ENCODE measurements at places on chromosomes 13 and 19.

DNA sequence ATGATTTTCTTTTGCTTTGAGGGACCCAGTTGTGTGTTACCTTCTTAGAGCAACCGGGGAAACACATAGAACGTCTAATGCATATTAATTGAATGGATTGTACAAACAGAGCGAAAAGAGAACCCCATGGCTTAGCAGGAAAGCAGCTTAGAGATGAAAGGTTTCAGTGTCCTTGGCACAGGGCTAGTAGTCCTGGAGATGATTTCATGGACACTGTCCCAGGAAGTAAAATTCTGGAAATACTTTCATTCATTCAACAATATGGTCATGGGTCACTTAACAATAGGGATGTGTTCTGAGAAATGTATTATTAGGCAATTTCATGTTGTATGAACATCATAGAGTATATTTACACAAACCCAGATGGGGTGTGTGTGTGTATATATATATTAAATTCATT lies 9.7 kb upstream of the FUT2 start:
- no peak for DNase-seq

DNA sequence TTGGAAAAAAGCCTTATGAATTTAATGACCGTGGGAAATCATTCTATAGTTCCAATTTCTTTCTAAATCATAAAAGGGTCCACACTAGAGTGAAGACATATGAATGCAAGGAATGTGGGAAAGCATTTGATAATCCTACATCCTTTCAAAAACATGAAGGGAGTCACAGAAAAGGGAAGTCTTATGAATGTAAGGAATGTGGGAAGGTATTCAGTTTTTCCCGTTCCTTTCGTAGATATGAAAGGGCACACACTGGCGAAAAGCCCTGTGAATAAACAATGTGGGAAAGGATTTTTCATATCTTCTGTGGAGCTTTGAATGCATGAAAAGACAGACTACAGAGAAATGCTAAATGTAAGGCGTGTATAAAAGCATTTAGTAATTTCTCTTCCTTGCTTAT lies 27.0 kb downstream of the ZNF20 start:
- DNase-seq = no peak

DNA sequence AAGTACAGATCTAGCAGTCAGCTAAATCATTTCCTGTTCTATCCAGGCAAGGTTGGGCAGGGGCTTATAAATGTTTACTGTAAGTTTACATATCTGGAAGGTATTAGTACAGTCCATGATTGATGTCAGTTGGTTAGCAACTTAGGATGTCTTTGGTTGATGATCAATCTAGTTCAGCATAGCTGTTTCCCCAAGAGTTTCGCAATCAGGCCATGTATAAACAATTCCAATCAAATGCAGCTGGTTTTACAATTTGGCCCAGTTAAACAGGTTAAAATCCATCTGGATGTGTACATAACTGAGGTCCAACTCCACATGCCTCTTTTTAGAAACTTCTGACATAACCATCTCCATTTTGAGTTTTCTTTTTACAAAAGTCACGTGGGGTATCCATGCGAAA lies 6.9 kb downstream of the ZNF221 start:
- no peak for DNase-seq

DNA sequence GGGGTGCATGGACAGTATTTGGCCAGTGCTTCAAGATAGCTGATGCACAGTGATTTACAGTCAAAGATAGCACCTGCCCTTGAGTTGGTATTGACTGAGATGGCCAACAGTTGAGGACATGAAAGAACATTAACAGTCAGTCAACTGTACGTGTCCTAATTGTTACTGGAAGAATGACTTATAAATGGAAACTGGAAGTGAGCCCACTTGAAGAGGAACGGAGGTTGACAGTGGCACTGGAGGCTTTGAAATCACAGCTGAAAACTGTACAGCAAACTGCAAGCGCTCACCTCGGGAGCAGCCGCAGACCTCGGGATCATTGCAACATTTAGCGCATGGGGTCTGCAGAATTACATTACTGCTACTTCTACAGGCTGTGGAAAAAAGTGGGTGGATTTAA lies 77.1 kb downstream of the GGACT start:
- no peak for DNase-seq

DNA sequence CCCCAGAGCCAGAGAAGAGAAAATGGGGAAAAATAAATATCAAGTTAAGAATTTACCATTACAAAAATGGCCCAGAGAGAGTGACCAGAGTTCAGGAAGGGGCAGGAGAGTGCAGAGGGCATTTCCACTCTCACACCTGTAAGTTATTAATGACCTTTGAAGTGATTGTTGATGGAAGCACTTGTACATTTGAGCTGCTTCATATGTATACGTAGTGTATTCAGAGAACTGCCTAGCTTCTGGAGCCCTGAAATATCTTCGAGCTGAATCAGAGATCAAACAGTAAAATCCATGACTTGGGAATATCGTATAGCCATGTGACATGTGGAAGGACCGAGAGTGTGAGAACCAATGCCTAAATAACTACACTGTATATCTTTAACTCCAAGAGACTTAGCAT lies 49.2 kb upstream of the PCCA start:
- DNase-seq = no peak
